T-helper 2 cell (primary cell): ENCODE measurements at places on chromosomes 3 and 15.

- no peak for DNase-seq
These were observed 268.7 kb downstream of the XXYLT1 start for GRCh38 chr3:195001961-195002861.

DNA sequence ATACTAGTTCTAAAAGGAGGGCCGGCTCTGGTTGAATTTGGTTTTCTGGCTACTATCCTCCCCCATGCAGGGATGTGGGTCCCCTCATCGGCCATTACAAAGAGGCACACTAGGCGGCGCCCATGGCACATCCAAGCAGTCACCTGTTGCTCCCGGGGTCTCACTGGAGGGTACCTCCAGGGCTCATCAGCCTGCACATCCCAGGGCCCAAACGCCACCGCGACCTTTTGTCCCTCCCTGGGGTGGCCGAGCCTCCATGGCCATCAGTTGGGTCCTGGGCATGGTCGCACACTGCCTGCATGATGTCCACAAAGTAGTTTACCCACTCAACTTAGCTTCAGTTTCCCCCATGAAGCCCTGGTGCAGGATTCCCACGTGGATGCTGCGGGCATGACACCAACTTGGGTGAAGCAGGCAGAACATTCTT lies 28.3 kb downstream of the IDH3A start:
- DNase-seq = no peak

- DNase-seq = no peak
These were observed 189.0 kb downstream of the VGLL3 start for GRCh38 chr3:86801921-86802320.

GRCh38 chr3:31924610-31925270 lies 56.3 kb downstream of the OSBPL10 start:
- no peak for DNase-seq

DNA sequence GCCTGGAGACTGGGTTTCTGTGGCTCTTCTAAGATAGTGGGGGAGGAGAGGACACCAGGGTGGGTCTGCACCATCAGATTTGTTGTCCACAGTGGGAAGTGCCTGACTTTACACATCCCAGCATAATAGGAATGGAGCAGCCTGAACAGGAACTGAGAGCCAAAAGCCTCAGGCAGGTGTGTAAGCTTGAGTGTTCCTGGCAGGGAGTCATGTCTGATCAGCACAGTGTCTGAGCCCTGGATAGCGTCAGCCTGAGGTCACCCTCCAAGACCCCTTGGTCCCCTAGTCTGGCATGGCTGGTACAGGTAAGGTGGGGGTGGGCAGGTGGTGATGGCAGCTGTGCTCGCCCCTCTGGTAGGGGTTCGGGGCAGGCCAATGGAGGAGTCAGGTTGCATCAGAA lies 20.2 kb downstream of the INSYN1 start:
- no peak for DNase-seq

GRCh38 chr3:9727041-9727595 lies 4.4 kb upstream of the BRPF1 start:
- DNase-seq = peak; percentile 45

GRCh38 chr15:75675579-75676404 lies 28.1 kb downstream of the SNX33 start:
- no peak for DNase-seq

DNA sequence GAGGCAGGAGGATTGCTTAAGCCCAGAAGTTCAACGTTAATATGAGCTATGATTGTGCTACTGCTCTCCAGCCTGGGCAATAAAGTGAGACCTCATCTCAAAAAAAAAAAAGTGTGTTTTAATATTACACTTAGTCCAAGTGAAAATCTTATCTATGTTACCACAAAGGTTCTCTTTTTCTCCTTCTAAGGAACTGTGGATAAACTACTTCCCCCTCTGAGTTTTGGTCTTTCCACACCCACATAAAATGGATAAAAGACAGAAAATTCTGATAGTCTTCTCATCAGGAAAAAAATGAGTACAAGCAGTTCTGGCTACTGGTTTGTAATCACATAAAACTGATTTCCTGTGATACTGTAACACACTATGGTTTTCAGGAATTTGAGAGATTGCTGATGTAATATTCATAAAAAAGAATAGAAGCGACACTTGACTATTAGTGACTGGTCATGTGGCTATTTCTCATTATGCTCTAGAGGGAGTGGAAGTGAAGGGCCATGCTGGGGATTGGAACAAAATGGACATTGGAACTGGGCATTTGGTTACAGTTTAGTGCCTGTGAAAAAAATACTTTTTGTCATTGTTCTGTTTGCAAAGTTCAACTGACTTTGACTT lies 68.2 kb downstream of the RYR3 start:
- no peak for DNase-seq

GRCh38 chr3:12191559-12191958 lies 32.8 kb upstream of the TIMP4 start:
- DNase-seq = no peak

- no peak for DNase-seq
These were observed 4.6 kb downstream of the EFCC1 start for GRCh38 chr3:129005526-129006303.

DNA sequence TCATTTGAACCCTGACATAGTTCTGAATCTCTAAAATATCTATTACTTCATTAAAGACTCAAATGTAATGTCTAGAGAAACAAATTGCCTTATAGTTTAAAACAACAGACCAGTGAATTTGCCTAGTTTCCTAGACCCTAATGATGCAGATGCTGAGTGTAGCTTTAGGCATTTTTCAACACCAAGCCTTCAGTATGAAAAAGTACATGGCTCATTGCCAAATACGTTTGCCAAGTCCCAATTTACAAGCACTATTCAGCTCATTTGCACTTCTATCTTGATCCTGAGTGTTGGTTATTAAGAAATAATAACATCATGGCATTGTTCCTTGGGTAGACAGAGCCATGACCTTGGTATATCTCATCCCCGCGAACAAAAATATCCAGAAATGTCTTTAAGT lies 46.8 kb downstream of the EOMES start:
- no peak for DNase-seq

DNA sequence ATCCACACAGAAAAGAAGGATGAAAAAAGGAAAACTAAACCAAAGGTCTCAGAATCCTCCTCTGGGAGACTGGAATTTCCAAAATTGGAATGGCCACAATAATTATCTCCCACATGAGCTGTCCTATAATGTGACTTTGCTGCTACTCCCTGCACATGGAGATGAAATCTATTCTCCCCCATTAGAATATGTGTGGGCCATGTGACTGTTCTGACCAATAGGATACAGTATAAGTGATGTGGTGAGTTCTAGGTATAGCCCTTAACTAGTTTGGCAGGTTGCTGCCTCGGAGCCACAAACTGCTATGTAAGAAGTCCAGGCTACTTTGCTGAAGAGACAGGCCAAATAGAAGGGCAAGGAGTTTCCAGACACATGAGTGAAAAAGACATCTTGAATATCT lies 5.2 kb downstream of the TRIM59 start:
- no peak for DNase-seq

GRCh38 chr3:194856296-194856695 lies 170.6 kb downstream of the FAM43A start:
- no peak for DNase-seq

GRCh38 chr15:50134524-50135024 lies 15.5 kb upstream of the ATP8B4 start:
- DNase-seq = no peak

- DNase-seq = peak; percentile 89
These were observed 62.1 kb downstream of the CAPN7 start for GRCh38 chr3:15268033-15268631.

DNA sequence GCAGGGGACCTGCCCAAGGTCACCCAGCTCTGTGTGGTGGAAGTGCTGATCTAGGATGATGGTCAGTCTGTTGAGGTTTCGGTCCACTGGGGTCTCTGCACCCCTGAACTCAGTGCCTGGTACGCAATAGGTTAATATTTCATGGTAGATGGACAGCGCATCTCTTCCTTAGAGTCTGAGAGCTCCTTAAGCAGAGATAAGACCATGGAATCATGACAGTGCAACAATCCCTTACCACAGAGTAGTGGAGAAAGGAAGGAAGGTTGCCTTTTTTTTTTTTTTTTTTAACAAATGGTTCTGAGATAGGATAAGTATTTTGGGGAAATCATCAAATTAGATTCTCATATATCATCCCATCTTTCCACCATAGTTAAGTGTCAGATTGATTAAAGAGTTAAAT lies 79.8 kb upstream of the SLC6A1 start:
- DNase-seq = no peak

GRCh38 chr3:59772416-59773408 lies 722.9 kb upstream of the CFAP20DC start:
- DNase-seq = peak; percentile 68

- no peak for DNase-seq
These were observed 9.1 kb downstream of the TASOR start for GRCh38 chr3:56673781-56674457.

GRCh38 chr3:185623939-185624665 lies 38.0 kb downstream of the SENP2 start:
- DNase-seq = no peak

DNA sequence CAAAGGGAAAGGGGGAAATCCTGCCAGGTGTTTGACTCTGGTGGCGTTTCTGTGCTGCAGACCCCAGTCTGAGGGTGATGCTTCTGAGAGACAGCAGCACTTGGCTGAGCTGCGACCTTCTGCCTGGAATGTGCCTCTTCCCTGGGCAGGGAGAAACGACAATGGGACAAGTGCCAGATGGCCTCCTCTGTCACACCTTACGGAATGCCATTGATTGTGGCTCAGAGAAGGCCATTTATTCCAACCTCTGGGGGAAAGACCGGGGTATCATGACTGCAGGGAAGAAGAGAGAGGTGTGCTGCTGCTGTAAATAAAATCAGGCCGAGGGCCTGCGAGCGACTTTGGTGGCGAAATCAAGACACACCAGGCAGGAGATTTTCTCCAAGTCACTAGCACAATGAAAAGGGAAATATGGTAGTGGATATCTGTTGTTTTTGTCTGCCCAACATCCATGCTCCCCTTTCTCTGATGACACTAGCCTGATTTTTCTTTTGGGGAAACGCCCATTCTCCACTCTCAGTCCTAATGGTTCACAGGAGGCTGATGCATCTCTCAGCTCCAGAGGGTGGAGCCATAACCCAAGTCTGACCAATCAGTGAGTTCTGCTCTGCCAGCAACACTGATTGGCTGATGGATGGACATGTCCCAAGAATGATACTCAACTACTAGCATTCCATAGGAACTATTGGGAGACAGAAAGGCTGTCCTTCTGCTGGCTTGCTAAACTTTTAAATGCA lies 336.1 kb downstream of the FOXP1 start:
- DNase-seq = peak; percentile 11

- no peak for DNase-seq
These were observed 5.6 kb upstream of the SLC33A1 start for GRCh38 chr3:155859859-155860258.

- no peak for DNase-seq
These were observed 154.2 kb upstream of the TSPAN3 start for GRCh38 chr15:77225088-77225487.

DNA sequence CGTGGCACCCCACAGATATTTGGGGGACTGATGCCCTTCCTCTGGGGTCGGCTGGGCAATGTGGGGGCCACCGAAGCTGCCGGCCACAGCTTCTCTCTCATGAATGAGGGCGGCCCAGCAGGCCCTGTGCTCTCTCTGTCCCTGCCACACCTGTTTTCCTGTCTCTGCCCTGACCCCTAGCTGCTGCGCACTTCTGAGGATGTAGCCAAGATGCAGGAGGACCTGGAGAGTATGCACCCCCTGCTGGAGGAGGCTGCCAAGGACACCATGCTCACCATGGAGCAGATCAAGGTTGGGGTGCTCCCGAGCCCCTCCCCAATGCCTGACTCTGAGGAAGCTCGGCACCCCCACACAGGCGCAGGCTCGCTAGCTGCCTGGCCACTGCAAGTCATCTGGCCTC lies 59.7 kb downstream of the SEMA3G start:
- DNase-seq = peak; percentile 35

DNA sequence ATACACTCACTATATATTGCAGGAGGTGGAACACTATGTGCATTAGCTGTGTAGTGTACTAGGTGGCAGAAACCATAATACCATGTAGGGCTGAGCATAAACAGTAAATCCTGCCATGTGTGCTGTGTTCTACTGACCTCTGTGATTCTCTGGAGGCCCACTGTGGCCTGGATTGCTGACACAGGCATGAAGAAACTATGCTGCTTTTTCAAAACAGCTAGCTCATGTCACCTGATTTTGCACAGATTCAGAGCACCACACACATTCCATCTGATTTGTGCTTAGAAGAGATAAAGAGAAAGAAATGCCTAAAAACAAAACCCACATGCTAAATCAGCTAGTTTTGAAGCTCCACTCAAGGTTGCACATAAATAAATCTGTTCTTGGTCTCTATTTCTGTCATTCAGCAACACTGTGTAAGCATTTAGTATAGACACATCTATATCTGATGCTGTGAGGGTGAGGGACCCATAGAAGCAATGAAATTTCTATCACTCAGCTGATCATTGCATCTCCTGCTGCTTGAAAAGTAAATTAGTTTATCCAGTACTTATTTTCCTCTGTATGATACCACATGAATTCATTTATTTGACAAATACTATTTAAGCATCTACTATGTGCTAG lies 1007.7 kb upstream of the SEMA6D start:
- DNase-seq = no peak

DNA sequence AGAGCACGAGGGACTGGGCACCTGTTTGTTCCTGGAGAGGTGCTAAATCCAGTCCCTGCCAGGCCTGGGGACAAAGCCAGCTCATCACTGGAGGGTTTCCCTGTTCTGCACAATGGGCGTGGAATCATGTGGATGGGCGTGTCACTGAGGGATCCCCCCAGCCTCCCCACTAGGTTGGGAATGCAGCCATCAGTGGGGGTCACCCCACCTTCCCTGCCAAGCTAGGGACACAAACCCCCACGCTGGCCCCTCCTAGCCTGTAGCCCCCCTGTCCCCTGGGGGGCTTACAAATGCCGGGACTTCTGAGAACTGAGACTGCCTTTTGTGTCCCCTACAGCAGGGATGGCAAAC lies 61.9 kb downstream of the NSMCE3 start:
- no peak for DNase-seq

GRCh38 chr3:126342991-126343648 lies 14.1 kb downstream of the KLF15 start:
- DNase-seq = no peak

- DNase-seq = no peak
These were observed 73.5 kb downstream of the MGLL start for GRCh38 chr3:127748754-127749327.

DNA sequence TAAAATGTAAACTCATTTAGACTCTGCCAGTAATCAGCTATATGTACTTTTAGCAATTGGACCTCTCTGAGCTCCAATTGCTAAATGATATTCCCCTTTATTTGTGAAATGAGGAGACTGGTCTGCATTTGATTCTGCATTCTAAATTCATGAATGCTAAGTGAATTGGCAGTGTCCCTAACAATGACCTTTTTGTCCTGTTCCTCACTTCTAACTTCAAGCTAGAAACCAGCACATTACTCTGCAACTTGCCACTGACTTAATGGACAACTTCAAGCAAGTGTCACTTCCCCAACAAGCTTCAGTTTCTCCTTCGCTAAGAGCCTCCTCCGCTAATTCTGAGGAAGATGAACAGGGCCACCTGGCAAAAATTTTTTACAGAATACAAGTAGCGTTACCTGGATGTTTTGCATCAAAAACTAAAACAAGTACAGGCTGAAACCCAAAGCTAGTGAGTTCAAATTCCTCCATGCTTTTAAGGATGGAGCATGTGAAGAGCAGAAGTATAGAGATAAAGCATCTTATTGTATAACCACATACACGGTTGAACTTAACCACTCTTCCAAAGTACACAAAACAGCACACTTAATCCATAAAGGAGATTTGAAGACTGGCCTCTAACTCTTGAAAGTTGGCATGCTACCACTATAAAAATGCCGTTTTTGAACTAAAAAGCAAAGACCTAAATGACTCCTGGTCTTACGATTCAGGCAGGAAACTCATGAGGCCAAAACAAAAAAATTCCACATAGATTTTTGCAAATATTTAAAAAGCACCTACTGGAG lies 207.6 kb downstream of the MAGI1 start:
- DNase-seq = no peak
